Stimulated activated CD8-positive, alpha-beta memory T cell treated with anti-CD3 and anti-CD28 coated beads, Interleukin-7, amount 100 ng/mL, for 1 hour (primary cell): ENCODE measurements at places on chromosomes 6 and 20.

DNA sequence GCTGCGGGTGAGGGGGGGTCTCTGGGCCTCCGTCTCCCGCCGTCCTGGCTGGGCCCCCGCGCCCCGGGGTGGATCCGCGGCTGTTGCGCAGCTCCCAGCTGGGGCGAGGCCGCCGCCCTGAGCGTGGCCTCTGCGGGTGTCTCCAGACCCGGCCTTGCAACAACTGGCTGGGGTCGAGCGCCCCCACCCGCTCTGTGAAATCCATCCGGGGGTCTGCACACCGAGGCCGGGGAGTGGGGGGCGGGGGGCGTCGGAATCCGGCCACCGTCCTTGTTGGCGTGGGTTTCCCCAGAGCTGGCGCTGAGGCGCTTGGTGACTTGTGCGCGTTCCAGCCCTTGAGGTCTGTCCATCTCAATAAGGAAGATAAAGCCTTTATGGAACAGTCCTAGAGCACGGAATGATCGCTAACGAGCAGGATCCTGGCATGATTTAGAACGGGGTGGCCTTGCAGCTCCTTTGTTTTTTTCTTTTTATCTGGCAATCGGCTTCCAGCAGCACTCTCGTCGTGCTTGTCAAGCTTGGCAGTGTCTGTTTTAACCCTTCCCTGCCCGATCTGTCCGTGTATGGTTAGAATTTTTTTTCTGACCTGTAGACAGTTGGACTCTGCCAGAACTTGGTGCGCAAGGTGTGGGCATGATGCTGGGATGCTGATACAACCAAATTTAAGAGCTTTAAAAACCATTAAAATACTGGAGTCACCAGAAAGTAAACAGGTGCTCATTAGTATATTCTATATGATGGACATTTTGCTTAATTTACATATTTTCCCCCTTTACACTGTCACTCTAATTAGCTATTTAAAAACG, 675 bp downstream of the DSTN start:
- no peak for DNase-seq

DNA sequence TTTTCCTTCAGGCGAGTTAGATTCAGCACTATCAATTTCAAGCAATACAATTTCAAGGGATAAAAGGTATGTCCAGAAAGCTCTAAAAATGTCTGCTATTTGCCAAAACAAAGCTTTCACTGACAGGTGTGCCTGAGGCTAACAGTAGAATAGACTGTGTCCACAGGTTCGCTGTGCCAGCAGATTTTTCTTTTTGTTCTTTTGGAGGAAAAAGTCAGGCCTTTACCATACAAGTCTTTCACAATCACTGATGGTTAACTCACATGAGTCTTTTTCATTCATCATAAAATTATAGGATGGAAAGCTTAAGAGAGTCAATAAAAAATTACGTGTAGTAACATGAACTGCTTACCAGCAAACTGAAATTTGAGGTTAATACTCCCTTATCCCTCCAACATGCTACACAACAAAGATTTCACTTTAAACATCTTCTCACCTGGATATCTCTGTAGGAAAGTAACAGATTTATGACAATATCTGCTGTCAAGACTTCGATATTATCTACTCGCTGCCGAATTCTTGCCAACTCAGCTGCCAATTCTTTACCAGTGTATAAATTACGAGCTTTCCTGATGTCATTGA, 95.4 kb downstream of the MAP3K5 start:
- DNase-seq, result no peak

- no peak for DNase-seq
These were observed 3.3 kb downstream of the RAB22A start for GRCh38 chr20:58312836-58313235.

DNA sequence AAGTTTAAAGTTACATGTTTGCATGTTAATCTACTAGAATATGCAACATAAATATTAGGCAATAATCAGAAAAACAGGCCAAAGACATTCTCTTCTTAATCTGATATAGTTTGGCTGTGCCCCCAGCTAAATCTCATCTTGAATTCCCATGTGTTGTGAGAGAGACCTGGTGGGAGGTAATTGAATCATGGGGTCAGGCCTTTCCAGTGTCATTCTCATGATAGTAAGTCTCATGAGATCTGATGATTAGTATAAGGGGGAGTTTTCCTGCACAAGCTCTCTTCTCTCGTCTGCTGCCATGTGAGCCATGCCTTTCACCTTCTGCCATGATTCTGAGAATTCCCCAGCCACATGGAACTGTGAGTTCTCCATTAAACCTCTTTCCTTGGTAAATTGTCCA, 1241.7 kb upstream of the ADGRB3 start:
- DNase-seq, result no peak

DNA sequence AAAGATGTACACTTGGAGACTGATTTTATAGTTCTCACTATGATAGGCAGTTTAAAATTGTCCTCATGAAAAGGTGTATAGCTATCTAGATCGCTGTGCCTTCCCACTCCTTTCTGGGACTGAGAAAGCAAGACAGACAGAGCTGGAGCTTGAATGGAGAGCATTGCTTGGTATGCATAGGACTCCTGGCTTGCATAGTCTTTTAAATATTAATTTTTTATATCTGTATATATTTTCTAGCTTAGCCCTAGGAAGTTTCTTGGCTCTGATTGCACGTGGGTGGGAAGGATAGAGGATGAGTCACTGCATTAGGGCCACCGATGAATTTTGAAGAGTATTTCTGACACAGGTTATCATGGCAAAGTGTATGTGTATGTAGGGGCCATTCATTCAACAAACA, 150.0 kb upstream of the SPACA1 start:
- no peak for DNase-seq

DNA sequence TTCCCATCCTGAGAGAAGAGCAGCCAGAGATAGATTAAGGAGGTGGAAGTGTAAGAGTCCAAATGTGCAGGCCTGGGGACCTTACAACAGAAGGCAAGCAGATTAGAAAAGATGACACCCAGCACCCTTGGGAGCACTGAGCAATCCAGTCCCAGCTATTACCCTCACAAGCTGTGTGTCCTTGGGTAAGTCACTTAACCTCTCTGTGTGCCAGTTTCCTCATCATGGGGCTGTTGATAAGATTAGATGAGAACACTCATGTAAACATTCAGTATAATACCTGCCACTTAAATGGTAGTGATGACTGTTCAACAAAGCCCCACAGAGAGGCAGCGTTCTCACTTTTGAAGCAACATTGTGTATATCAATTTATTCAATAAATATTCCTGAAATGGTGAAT, 114.8 kb upstream of the CST7 start:
- no peak for DNase-seq
